NCI-H1436 treated with DMSO at 0.1 percent for 48 hours (cell line): ENCODE measurements at places on chromosomes 16 and 17.

- no peak for DNase-seq
Observed at GRCh38 chr17:45411348-45412105, 21.1 kb downstream of the ARHGAP27 start.

- DNase-seq = no peak
Observed at GRCh38 chr16:3223913-3224515, 10.9 kb downstream of the ZNF200 start.

DNA sequence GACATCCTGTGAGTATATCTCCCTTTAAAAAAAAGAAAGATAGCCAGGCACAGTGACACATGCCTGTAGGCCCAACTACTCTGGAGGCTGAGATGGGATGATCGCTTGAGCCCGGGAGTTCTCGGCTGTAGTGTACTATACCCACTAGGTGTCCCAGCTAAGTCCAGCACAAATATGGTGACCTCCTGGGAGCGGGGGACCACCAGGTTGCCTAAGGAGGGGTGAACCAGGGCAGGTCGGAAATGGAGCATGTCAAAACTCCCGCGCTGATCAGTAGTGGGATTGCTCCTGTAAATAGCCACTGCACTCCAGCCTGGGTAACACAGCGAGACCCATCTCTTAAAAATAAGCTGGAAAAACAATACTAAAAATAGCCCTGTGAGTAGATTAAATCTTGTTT, 29.4 kb downstream of the GINS2 start:
- no peak for DNase-seq

- no peak for DNase-seq
Observed at GRCh38 chr17:17737961-17738894, 57.0 kb downstream of the RAI1 start.

GRCh38 chr17:29444589-29444988, 54.4 kb downstream of the TAOK1 start:
- DNase-seq = no peak

- DNase-seq = no peak
Observed at GRCh38 chr17:54860617-54861470, 39.8 kb upstream of the TOM1L1 start.

DNA sequence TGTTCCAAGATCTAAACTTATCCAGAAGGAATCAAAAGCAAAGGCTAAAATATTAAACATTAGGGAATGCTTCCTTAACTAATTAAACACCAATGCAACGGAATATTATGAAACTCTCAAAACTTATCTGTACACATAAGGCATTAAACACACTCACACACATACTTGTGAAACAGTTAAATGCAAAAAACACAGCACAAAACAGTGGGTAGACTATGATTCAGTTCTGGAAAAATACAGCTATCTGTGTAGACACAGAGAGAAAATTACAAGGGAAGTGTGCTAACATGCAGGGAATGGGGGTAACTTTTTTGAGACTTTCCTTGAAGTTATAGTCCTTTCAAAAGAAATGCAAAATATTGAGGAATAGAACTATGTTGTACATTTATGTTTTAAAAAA, 36.7 kb upstream of the CCL1 start:
- DNase-seq = no peak

- no peak for DNase-seq
Observed at GRCh38 chr16:11394593-11394960, 49.3 kb downstream of the RMI2 start.

GRCh38 chr17:49450735-49451134, 36.1 kb upstream of the PHB1 start:
- DNase-seq = no peak

DNA sequence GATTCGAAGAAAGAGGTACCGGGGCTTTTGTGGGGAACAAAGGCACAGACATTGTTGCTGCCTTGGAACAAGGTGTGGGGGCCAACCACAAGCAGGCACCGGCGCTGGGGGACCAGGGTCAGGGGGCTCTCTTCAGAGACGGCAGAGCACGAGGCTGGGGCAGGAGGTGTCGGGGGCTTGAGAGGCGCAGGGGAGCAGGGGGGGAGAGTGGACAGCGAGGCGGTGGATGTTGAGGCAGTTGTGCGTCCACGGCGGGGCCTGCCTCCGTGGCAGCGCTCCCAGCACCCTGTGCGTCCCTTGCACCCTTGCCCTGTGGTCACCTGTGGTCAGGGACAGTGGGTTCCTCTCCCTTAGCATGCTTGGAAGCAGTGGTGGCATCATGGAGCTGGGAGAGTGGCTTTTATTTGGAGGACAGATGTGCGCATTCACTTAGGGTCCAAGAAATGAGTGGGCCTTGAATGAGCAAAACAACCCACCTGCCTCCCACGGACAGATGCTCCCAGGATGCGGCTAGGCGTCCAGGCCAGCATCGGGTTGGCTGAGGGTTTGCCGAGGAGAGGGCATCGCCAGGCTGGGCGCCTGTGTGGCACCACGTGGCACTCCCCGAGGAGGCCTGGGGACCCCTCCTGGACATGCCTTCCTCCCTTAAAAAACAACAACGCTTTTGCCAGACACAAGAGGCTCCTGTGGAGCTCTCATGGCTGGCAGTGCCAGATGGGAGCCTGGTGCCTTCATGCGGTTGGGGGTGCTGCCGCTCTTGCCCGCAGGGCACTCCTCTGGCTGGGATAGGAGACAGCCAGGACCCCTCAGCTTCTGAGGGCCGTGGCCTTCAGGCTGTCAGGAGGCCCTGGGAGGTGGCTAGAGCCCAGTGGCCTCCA, 113.0 kb downstream of the BANP start:
- DNase-seq = no peak

GRCh38 chr17:82031885-82032627, 578 bp downstream of the RAC3 start:
- no peak for DNase-seq
